ENCODE measurements at places on chromosomes 13 and 19.

- DNase-seq = no peak
These were observed 26.1 kb downstream of the MBD3L1 start for GRCh38 chr19:8858260-8858659.

DNA sequence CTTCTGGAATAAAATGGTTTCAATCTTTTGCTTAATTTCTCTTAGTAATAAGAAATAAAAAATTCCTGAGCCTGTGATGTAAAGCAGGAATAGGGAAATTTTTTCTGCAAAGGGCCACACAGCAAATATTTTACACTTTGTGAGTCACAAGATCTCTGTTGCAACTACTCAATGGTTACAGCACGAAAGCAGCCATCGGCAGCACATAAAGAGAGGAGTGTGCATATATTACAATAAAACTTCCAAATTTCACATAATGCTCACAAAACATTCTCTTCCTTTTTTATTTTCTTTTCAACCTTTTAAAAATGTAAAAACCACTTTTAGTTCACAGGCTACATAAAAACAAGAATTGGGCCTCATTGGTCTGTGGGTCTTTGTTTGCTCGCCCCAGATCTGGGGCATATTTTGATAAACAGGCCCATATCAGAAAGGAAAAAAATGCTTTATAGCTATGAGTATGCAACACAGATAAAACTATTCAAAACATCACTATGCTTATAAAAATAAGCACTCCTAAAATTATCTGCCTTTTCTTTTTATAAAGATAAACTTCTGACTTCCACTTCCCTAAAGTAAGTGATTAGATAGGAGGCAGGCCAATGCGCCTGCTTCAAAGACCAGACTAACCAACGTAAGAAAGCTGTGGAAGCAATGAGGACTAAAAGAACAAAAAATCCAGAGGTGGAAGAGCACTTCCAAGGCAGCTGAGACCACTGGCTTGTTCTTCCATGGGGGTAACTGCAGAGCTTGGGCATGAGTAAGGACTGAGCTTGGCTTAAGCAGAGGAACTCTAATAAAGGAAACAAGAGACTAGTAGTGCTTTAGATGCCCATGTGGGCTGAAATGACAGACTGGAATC is 26.5 kb downstream of the MYCBP2 start:
- DNase-seq = peak; percentile 61

DNA sequence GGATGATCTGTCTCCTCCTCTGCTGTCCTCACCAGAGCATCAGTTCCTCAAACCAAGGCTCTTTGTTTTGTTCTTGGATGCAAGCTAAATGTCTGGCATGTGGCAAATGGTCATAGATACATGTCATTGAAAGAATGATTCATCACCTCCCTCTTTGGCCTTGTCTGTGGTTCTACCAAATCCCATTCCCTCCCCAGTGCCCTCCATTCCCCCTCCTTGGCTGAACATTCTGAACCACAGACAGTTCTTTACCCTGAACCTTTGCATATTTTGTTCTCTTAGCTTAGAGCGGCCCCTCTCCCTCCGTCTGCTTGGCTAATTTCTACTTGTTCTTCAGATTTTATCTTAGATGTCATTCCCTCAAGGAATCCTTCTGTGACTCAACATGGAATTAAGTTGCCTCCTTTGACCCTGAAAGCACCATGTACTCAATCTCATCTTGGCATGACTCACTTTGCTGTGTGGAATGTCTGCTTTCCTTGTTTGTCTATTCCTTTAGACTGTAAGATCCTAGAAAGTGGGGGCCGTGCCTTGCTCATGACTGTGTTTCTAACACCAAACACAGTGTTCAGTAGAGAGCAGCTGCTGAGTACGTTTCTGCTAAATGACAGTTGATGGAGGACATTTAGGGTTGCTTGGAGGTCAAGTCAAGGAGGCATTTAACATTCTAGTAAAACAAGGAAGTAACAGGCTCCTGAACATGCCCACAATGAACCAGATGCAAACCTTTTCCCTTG is 8.1 kb downstream of the ALOX5AP start:
- peak; percentile 79 for DNase-seq

DNA sequence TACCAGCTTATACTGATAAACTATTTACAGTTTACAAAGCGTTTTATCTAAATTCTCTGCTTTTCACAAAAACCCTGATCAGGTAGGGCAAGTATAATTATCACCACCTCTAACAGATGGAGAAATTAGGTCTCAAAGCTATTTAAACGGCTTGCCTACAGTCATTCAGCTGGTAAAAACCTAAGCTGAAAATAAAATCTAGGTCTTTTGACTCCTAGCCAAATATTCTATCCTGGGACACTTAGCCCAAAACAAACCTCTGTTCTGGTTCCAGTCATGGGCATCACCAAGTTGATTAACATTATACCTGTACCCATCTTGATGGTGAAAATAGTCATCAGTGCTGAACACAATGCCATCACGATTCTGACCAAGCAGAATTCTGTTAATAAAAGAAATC is 11.4 kb downstream of the N4BP2L2 start:
- no peak for DNase-seq

- DNase-seq = peak; percentile 6
These were observed 1.0 kb downstream of the C19orf73 start for GRCh38 chr19:49117677-49118564.

GRCh38 chr19:23394511-23394910 is 760 bp downstream of the ZNF91 start:
- peak; percentile 30 for DNase-seq

DNA sequence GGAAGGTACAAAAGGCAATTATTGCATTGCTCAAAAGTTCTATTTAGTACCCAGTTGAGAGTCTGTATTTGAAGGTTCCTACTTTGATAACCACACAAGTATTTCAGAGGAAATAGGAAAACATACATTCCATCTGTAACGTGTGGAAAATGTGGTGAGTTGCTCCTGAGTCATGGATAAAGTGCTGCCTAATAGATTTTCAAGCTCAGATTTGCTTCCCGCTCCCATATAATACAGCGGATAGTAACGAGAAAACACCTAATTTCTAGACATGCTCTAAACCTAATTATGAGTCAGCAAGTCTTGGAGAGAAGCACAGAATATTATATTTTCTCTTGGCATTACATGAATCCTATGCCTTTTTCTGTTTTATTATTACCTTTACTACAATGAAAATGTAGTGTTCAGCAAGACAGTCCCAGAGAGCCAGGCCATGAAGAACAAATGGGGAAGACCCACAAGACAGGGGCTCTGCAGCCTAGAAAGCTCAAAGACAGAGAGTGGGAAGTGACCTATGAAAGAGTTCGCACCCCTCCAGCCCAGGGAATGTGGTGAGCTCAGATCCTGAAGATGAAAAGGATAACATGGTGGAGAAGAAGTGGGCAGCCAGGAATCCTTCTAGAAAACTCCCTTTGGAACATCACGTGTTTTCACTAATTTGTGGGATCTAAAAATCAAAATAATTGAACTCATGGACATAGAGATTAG is 116.1 kb downstream of the STARD13 start:
- DNase-seq = no peak

DNA sequence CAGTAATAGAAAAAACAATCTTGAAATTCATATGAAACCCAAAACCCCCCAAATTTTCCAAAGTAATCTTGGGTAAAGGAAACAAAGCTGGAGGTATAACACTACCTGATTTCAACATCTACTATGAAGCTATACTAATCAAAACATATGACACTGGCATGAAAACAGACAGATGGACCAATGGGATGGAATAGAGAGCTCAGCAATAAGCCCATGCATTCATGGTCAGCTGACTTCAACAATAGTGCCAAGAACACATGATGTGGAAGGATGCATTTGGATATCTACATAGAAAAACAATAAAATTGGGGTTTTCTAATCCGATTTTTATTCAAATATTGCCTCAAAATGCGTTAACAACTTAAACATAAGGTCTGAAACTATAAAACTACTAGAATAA is 32.2 kb upstream of the ZNF766 start:
- DNase-seq = no peak

DNA sequence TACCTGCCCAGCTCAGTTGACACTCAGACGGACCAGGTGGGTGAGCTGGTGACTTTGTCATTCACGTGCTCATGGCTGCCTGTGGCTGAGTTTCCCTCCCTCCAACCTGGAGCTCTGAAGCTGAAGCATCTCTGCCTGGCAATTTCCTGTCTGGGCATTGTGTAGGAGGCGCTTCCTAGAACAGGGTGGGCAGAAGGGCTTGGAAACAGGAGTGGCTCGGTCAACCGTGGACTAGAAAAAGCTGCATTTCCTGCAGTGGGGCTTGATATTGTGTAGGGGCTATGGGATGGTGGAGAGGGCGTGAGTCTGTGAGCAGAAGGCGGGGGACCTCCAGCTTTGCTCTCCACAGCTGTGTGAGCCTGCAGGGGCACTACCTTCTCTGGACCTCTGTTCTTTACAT is 278.3 kb downstream of the TEX29 start:
- DNase-seq = no peak

DNA sequence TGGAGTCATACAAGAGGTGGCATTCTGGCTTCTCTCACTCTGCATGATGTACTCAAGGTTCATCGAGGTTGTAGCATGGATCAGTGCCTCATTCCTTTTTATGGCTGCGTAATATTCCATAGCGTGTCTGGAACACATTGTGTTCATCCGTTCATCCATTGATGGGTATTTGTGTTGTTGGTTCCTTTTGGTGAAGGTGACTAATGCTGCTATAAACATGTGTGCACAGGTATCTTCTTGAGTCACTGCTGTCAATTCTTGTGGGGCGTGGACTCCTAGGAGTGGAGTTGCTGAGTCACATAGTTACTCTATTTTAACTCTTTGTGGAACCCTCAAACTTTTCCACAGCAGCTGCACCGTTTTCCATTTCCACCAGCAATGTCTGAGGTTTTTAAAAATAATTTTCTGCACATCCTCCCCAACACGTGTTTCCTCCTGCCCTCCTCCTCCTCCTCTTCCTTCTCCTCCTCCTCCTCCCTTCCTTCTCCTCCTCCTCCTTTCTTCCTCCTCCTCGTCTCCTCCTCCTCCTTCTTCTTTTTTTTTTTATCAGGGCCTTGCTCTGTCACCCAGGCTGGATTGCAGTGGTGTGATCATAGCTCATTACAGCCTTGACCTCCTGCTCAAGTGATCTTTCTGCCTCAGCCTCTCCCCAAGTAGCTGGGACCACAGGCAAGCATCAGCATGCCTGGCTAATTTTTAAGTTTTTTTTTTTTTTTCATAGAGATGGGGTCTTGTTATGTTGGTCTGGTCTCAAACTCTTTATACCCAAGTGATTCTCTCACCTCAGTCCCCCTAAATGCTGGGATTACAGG is 2.0 kb upstream of the TMEM221 start:
- DNase-seq = peak; percentile 43

GRCh38 chr19:49683814-49684250 is 5.6 kb upstream of the ADM5 start:
- DNase-seq = no peak

Data from inflammatory macrophage (primary cell).